ENCODE measurements at places on chromosomes 4 and X.

DNA sequence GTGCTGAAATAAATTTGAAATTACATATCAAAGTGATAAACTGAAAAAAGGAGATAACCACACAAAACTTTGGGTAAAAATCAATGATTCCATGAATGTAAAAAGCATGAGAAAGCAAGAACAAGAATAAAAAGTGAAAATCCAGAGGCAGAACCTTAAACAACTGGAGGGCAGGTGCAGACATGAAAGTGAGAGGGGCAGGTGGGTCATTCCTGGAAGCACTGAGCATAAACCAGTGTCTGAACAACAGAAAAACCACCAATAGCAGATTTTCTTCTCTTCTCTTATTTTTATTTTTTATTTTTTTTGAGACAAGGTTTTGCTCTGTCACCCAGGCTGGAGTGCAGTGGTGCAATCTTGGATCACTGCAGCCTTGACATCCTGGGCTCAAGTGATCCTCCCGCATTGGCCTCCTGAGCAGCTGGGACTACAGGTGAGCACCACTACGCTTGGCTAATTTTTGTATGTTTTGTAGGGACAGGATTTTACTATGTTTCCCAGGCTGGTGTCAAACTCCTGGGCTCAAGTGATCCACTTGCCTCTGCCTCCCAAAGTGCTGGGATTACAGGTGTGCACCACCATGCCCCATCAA lies 46.8 kb upstream of the GPR78 start:
- DNase-seq = no peak

DNA sequence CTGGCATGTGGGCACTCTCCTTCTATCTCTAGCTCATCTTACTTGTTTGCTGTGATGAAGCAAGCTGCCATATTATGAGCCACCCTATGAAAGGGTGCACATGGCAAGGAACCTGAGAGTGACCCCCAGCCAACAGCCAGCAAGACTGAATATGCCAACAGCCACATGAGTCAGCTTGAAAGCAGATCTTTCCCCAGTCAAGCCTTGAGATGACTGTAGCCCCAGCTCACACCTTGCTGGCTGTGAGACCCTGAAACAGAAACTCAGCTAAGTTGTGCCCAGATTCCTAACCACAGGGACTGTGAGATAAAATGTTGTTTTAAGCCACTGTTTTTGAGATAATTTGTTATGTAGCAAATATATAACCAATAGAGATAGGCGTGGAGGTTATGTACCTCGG lies 36.2 kb downstream of the KDM5C start:
- peak; percentile 10 for DNase-seq

DNA sequence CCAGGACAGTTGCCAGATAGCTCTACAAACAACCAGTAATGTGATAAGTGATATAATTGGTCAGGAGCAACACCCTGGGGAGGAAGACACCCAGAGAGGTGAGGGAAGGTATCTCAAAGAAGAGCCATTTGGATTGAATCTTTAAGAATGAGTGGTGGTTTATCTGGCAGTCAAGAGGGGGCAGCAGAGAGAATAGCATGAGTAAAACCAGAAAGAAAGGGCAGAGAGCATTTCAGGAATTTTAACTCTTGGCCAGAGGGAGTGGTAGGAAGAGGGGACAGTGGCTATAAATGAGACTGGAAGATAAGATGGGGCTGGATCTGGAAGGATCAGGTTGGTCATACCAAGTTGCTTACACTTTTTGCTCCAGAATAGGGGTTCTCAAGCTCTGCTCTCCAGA lies 5.9 kb upstream of the SEPTIN6 start:
- no peak for DNase-seq

GRCh38 chr4:38623260-38623659 lies 40.7 kb upstream of the KLF3 start:
- no peak for DNase-seq

GRCh38 chr4:123364906-123365305 lies 31.7 kb upstream of the SPRY1 start:
- no peak for DNase-seq

GRCh38 chr4:85733798-85734197 lies 258.8 kb downstream of the ARHGAP24 start:
- DNase-seq = no peak

DNA sequence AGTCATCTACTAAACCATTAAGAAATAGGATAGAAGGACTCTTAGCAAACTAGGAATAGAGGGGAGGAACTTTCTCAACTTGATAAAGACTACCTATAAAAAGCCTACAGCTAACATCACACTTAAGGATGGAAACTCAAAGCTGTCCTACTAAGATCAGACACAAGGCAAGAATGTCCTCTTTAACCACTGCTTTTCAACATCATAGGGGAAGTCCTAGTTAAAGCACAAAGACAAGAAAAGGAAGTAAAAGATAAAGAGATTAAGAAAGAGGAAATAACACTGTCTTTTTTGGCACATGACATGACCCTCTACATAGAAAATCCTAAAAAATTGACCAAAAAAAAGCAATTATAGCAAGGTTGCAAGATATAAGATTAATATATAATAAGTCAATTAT lies 136.6 kb downstream of the FBXW7 start:
- no peak for DNase-seq

- no peak for DNase-seq
These were observed 212.7 kb downstream of the KCTD8 start for GRCh38 chr4:44235897-44236296.

All from stimulated activated CD4-positive, alpha-beta T cell treated with anti-CD3 and anti-CD28 coated beads, Interleukin-4, amount 100 ng/mL, for 1 hour (primary cell).